Inflammatory macrophage treated with lipopolysaccharide for 4 hours (primary cell): ENCODE measurements at places on chromosomes 11 and 22.

GRCh38 chr22:21051831-21052400 lies 6.2 kb downstream of the LRRC74B start:
- no peak for DNase-seq

DNA sequence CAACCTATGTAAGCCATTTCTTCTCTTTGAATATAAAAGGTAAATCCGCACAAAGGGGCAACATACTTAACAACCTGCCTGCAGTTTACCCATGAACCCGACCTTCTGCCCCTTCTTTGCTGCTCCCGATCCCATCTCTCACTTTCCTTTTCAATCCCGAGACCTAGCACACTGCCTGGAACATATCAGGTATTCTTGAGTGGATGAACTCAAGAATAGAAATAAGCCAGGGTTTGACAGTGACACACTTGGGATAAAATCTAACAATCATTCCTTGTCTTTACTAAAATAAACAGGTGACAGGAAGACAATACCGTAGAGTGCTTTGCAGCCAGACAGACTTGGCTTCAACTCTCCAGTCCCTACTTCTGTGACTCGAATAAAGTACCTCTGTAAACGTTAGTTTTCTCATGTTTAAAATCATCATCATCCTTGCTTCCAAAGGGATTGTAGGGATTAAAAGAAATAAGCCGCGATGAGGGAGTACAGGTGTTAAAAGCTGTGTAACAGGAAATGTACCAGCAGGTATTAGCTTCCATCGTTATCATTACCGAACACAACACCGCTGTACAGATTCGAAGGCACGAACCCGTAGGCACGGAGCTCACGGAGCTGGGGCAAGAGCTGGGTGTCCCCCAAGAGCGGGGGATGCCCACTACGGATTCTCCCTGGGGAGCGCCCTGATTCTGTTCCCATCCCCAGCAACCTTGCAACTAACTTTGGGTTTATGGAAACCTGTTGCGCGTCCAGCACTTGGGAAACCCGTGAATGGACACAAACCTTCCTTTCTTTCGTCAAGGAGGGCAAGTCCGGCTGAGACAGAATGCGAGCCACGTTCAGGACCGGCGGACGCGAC lies 720 bp downstream of the UFD1 start:
- no peak for DNase-seq

- no peak for DNase-seq
Observed at GRCh38 chr11:128467610-128468041, 119.7 kb downstream of the ETS1 start.

DNA sequence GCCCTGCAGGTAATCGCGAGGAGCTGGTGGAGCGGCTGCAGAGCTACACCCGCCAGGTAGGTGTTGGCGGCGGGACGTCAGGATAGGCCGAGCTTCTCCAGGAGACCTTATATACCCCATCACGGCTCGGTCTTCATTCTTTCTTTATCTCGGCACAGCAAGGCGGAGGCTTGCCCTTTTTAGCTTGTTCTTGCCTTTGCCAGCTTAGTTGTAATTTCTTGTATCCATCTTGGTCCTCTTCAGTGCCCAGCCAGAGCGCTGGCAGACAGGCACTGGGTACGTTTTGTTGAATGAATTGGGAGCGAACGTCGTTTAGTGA lies 459 bp downstream of the SF3B2 start:
- DNase-seq: no peak

DNA sequence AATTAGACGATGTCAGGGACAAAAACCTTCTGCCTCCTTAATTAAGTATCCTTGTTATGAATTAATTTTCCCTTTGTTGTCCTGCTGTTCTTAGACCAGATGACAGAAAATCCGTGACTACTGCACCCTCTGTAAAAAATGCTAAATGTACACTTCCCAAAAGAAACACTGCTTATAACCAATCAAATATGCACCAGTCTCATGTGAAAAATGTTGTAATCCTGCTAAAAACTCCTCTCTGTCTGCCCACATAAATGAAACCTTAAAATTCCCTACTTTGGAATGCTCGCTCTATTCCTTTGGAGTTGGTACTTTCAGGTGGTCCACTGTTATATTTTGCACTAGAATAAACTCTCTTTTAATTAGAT lies 366.8 kb upstream of the CCDC179 start:
- no peak for DNase-seq

GRCh38 chr11:24623121-24623520 lies 126.3 kb downstream of the LUZP2 start:
- no peak for DNase-seq

DNA sequence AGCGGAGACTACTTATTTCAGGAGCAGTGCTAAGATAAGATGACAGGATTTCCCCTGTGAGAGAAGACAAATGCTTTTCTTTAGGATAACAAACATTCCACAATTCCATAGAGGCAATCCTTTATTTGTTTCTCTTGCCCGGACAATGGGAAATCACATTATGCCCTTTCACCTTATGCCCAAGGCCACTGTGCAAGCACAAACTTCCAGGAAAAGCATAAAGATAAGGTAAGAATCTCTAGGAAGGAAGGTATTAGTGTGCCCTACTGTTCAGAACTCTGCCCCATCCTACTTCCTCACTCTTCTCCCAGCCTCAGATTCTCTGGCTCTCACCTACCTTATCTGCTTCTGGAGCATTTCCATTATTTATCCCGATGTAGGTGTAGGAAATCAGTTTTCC lies 23.1 kb upstream of the RDX start:
- DNase-seq: no peak

DNA sequence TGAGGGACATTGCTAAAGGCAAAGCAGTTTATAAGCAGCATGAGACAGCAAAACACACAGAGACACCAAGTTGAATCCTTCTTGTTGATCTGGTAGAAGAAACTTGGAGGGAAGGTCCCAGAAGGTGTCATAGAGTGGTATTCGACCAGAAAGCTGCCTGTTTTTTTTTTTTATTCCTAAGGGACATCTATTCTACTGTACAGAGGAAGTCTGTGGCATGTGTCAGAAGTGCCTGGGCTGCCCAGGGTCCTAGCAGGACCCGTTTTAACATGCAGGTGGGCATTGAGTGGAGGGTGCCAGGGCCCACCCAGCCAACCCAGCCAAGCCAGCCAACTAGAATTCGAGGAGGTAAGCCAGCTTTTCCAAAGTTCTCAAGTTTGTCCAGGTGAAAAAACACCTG lies 68.0 kb upstream of the ATXN10 start:
- no peak for DNase-seq

DNA sequence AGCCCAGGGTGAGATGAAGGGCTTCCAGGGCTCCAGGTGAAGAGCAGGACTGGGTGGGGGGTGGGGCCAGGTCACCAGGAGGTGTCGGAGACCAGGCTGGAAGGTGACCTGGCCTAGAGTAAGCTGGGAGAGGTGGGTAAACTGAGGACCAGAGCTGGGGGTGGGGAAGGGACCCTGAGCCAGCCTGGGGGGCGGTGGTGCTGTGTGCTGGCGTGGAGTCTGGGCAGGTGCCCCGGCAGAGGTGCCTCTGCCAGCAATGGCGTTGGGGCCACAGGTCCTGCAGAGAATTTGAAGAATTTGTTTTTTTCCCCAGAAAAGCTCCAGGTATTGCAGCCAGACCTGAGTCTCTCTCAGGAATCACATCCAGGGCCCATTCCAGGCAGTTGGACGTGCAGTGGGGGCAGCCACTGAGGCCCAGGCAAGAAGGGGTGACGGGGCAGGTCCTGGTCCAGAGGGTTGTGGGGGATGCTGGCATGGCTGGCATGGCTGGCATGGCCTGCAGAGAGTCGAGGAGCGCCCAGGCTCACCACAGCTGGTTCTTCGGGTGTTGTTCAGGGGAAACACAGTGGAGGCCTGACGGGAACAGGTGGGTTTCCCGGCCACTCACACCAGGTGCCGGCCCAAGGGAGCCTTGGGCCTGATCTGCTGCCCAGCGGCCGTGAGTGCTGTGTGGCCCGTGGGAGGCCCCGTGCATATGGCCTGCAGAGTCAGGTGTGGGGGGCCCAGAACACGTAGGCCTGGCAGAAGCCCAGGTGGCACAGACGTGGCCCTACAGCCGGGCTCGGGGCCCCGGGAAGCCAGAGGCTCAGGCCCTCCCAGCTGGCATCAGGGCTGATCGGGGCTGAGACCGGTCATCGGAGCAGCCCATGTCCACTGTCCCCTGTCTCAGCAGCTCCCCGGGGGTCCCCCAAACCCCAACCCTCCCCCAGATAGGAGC lies 6.4 kb upstream of the MUC6 start:
- no peak for DNase-seq

DNA sequence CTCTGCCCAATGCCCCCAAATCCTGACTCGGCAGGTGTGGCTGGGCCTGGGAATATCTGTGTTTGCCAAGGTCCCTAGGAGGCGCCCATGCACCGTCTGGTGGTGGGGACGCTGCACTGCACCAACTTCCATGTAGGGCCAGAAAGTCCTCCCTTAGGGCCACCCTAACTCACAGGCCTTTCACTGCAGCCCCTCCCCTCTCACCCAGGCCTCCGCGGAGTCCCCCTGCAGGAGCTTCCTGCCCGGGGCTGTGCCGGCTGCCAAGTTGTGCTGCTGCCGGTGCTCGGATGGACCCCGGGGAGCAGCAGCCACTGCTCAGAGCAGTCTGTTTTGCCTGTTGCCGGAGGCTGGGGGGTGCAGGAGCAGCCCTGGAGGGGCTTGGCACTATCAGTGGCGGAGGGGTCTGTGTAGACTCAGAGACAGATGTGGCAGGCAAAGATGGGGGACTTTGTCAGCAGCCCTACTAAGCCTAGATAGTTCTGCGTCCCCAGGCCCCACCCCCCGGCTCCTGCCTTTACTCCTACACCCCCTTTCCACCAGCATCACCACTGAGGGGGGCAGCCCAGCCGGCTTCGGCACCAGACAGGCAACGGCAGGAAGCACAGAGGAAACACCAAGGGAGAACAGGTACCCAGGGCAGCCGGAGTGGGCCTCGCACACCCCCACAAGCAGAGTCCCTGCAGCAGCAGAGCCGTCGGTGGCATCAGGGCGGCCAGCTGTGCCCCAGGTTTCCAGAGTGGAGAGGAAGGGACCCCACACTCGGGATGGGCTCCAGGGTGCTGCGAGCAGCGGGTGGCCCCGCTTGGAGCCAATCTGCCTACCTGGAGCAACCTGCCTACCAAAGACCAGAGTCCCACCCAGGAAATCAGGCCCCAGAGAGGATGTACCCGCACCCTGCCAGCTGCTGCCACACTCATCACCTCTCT lies 124.3 kb downstream of the TRIM29 start:
- peak; percentile 5 for DNase-seq

- DNase-seq: no peak
Observed at GRCh38 chr11:66326261-66327111, 9.6 kb upstream of the CD248 start.

GRCh38 chr11:15627560-15627959 lies 512.8 kb downstream of the INSC start:
- no peak for DNase-seq

DNA sequence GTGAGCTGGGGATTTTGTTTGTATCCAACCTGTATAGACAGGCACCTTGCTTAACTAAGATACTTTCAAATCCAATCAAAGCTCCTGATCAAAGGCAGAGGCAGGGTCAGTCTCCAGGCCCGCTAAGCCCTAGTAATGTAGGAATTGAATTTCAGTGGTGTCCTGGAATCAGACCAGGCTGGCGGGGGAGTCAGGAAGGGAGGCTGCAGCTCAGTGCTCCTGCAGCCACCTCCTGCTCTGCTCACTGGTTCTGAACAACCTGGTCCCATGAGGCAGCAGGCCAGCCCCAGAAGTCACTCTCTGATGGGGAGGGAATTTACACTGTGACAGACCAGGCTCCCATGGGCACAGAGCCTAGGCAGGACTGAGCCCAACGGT lies 38.5 kb upstream of the GALNT18 start:
- DNase-seq: no peak

DNA sequence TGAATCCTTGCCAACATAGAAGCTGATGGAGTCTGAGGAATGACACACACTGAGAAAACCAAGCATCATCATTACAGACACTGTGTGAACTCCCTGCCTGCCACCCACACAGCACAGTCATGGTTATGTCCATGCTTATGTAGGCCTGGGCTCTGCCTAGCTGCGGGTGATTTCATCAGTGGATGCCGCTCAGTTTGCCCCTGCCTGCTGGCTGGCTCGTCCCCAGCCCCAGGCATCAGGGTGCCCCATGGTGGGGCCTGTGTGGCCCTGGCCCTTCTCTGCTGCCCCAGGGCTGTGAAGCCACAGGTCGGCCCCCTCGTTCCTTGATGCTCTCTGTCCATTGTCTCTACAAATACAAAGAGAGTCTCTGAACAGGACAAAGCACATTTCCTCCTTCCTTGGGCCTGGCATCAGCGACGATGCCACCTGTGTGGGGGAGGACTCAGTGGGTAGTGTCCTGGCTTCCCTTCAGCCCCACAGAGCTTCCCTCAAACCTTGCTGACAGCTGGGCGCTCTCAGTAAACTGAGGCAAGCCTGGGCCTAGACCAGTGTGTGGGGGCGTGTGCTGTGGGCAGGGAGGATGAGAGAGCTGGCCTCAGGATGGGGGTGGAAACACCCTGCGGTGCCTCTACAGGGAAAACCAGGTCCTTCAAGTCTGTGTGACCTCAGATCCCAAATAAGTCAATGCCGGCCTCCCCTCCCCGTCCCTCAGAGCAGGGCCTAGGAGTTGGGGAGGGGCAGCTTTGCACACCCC lies 20.0 kb upstream of the TUB start:
- no peak for DNase-seq

DNA sequence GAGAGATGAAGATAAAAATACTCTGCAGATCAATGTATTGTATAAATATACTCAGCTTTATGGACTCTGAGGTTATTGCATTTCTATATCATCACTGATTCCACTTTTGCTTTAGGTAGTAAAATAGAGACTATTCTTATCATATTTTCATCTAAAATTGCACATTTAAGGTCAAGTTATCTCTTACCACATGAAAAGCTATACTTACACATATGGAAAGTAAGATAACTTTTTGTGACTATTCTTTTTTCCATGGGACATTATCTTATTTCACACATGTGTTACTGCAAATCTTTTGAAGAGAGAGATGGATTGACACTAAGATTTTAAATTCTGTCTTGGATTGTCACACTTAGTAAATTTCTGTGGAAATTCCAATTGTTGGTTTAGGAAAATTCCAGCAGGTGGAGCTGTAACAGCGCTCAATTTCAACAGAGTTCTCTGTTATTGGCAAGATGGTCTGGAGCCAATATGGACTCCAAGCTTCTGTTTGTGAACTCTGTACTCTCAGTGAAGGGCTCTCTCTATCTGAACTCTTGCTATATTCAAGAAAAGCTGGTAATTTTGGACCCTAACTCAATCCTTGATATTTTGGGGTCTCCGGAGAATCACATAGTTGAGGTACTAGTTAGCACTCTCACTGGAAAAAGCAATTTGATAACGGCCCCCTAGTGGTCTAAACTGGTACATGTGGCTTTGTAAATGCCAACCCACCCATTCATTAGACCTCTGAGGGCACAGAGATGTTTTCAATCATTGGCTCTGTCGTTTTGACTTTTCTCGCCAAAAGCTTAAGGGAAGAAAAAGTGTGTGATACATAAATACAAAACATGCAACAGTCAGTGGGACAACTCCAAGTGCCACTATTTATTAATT lies 429.7 kb downstream of the ETS1 start:
- DNase-seq: peak; percentile 79

GRCh38 chr22:37260901-37261336 lies 16.9 kb upstream of the RAC2 start:
- peak; percentile 65 for DNase-seq

DNA sequence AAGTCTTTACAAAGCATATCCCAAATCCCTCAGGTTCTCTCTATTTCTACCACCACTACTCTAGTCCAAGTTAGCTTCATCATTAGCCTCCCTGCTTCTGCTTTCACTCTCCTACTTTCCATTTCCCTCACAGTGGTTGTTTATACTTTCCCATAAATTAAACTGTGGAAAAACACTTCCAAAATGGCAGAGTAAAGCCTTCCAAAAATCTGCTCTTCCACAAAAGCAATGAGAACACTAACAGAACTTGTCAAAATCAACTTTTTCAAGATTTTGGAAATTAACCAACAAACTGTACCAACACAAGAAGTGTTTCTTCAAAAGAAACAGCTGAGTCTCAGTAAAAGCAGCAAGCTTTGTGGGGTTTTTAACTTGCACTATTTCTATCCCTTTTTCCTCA lies 71.8 kb downstream of the TTC28 start:
- DNase-seq: no peak
